Brain (organoid and tissue), 16 donors: ENCODE measurements at places on chromosomes 2 and 18. TPM values are rescaled to one million over a fixed set of nuclear protein-coding genes. Genes with fewer than 3 reads are reported as not detected.
A peak's percentile ranks its signal among the peaks of the same experiment; 100 is the strongest.

GAL3ST2 gene
- polyA plus RNA-seq, result not detected

GRCh38 chr2:70468878-70469277, 84.7 kb downstream of the TGFA start:
- peak; percentile 35 for DNase-seq

GRCh38 chr2:28036307-28036706, 145.8 kb downstream of the BABAM2 start:
- DNase-seq, result no peak

GRCh38 chr2:8633735-8634313, 48.0 kb upstream of the ID2 start:
- no peak for DNase-seq

- DNase-seq, result no peak
Observed at GRCh38 chr2:54148391-54148790, 33.0 kb downstream of the ACYP2 start.

DNA sequence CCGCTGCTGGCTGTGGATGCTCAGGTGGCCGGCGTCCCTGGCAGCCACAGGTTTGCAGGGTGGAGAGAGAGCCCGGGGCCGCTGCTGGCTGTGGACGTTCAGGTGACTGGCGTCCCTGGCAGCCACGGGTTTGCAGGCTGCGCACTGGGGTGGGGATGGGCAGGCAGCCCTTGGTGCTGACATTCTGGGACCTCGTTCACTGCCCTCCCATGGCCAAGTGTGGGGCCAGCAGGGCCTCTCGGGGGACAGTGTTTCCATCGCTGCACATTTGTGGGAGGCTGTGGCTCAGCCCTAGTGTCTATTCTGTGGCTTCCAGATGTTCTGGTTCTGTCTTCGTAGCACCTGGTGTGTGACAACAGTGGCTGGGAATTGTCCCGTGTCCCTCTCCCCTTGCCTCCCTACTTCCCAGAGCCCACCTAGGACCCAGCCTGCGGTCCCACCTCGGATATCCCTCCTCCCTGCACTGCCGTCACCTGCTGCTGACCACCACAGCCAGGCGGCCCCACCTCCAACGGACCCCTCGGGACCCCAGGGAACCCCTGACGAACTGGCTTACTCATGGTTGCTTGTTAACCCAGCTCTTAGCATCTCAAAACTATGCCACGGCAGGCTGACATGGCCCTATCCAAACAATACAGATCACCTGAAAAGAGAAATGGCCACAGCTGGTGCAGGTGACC, 915 bp downstream of the CROCC2 start:
- DNase-seq, result no peak

DNA sequence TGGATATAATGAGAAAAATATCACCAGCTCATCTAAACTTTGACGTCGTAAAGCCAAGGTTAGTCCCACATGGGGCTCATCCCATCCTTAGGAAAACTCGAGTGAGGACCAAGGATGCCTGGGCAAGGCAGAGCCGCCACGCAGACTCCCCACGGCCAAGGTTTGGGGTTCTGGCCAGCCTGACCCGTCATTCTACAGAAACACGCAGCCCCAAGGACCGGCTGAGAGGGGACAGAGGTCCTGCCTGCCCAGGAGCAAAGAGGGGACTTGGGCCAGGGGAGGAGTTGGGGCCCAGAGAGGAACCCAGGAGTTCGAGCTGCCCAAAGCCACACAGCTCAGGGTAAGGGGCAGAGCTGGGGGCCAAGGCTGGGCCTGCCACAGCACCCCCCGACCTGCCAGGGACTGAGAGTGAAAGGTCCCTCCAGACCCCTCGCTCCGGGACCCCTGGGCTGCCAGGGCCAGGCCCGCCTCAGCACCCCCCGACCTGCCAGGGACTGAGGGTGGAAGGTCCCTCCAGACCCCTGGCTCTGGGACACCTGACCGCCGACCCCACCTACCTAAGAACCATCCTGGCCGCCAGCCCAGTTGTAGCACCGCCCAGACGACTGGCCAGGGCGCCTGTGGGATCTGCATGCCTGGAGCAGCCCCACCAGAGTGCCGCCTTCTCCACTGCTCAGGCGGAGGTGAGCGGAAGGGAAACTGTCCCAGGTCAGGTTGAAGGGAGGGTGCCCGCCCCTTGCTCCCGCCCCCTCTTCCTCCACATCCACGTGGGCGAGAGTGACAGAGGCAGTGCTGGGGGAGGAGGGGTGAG, at the start of gene PDCD1:
TSS of gene PDCD1 (minus strand) at position 689 of the 811 bp plus-strand sequence. CDS start at position 633, 56 bp downstream.
- no peak for DNase-seq

GRCh38 chr18:55696811-55697210, 108.8 kb upstream of the TCF4 start:
- DNase-seq, result no peak
